ENCODE measurements at places on chromosomes 7 and 10.

- DNase-seq = no peak
These were observed 65.5 kb downstream of the KMT2C start for GRCh38 chr7:152370297-152370696.

GRCh38 chr10:127216786-127217185 lies 20.4 kb upstream of the INSYN2A start:
- no peak for DNase-seq

DNA sequence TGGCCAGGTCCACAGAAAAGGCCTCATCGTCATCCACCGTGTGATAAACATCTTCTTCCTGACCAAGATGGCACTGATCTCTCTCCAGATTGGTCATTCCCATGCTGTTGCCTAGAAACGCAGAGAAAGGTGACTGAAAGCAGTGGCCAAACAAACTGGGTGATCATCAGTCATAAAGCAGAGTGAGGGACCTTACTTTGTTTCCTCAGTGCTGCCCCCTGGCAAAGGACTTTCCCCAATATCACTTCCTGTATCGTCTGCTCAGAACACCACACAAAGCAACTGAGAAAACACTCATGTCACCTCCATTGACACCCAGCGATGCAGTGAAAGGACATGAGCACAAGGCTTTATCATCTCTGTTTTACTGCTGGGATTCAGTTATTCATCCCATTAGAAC lies 40.0 kb upstream of the TM9SF3 start:
- no peak for DNase-seq

- DNase-seq = no peak
These were observed 639 bp downstream of the DYDC2 start for GRCh38 chr10:80356989-80357850.

DNA sequence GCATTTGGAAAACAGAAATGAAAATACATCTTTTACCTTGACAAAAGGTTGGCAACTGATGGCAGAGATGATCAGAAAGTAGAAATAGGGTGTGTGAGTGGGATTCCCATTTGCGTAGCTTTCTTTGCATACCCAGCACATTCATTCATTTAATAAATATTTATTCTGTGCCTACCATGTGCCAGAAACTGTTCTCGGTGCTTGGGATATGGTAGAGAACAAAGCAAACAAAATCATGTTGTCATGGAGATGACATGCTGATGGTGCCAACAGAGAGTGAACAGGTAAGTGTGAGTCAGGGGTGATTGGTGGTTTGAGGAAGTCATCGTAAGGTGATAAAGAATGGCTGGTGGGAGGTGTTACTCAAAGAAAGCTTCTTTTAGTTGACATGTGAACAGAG lies 45.4 kb downstream of the CACNB2 start:
- no peak for DNase-seq

Measured in AG09309 (cell line).